ENCODE measurements at places on chromosomes 4 and X. TPM values are rescaled to one million over a fixed set of nuclear protein-coding genes. Genes with fewer than 3 reads are reported as not detected.

- DNase-seq: no peak
These were observed 453.1 kb downstream of the CCSER1 start for GRCh38 chr4:90580326-90580725.

DNA sequence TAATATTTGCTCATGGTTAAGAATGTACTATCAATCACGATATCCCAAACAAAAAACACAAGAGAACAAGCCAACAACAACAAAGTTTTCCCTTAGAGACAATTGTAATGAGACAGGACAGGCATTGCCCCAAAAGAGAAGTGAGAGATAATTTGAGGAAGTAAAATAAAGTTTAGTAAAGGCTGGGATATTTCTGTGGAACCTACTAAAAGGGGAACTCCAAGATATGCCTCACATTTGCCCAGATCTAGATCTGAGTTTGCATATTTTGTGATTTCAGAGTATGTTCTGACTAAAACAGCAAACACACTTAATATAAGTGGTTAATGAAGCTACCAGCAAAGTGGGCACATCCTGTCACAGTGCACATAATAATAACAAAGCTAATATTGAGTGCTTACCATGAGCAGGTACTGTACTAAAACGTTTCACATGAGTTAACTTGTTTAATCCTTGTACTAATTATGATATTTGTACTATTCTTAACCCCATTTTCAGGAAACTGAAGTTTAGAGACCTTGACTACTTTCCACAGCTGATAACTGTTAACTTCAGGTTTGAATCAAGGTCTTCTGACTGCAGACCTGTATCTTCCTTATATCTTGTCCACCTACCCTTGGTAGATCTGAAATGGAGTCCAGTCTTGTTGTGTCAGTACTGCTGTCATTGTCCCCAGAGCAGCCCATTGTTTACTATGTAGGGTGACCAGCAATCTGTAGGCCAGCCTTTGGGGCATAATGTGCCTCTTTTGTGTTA is 26.0 kb upstream of the BMP2K start:
- DNase-seq: no peak

GRCh38 chr4:4950561-4951290 is 68.5 kb downstream of the CYTL1 start:
- DNase-seq: peak; percentile 77

- DNase-seq: no peak
These were observed 384.9 kb upstream of the SLC7A11 start for GRCh38 chr4:138627096-138627495.

DNA sequence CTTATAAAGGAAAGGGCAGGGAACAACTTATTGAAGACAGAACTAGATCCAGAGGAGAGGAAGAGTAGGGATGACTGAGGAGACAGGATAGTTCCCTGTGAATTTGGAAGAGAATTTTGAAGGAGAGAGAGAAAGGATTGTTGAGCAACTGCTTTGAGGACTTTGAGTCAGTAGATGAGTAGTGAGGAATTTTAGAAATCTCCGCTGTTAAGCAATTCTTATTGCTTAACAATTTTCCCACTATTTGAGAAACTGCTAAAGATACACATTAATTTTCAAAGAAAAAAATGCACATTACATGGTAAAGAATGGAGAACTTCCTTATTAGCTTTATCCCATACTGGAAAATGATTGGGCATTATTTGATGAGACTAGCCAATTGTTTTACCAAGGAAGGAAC is 116.3 kb upstream of the NRK start:
- DNase-seq: no peak

- DNase-seq: no peak
These were observed 181.1 kb downstream of the MID1IP1 start for GRCh38 chrX:38982370-38982769.

Gene VEGFC
- 14.2 TPM for total RNA-seq

DNA sequence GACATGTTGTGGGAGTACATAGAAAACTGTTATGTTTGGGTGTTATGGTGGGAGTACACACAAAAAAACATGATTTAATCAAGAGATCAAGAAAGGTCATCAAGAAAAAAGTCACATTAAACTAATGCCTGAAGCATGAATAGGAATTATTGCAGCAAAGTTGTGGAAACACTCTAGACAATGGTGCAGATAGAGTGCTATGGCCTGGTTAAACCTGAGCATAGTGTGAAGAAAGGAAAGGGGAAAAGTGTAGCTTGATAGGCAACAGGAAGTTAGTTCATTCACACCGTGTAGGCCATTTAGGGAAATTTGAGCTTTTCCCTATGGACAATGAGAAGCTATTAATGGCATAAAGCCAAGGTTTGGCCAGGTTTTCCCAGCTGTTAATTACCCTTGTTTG is 162.1 kb upstream of the EMCN start:
- DNase-seq: no peak

- no peak for DNase-seq
These were observed 358.9 kb downstream of the FBXO8 start for GRCh38 chr4:173924561-173924960.

Gene FAM9B
- not detected for total RNA-seq

Gene HDAC6
- total RNA-seq: 67.8 TPM

- no peak for DNase-seq
These were observed 1.4 kb upstream of the FNIP2 start for GRCh38 chr4:158767451-158767850.
